ENCODE measurements at places on chromosomes 16 and 17.
A peak's percentile ranks its signal among the peaks of the same experiment; 100 is the strongest.

DNA sequence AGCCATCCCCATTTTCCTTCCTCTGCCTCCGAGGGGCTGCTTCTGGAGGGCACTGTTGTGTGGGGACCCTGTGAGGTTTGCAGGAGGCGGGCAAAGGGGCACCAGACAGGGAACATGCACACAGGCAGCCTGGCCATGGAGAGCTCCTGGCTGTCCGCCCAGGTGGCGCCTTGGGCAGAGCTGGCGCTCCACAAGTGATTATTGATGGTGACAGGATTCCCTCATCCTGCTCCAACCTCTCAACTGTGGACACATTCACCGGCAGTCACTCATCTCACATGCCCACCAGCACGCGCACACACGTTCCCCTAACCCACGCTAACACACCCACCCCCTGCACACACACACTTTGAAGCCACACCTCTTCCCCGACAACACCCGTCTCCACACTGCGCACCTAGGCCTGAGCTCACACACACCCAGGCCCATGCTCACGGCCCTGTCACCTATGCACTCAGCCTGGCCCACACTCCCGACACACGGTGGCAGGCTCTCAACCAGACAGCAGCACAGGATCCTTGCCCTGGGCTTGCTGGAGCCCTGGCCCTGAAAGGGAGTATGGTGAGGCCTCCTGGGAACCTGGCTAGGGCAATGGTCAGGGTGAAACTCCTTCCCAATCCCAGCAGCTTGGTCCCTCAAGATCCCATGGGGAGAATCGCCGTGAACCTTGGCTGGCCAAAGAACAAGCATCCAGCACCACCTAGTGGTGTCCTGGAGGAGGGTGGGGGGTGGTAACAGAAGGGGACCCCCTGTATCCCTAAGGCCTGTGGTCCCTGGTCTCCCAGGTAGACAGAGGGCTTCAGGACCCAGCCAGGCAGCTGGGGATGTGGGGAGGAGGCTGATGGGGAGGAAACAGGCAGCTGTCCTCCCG lies 3.6 kb downstream of the PNMT start:
- no peak for DNase-seq

DNA sequence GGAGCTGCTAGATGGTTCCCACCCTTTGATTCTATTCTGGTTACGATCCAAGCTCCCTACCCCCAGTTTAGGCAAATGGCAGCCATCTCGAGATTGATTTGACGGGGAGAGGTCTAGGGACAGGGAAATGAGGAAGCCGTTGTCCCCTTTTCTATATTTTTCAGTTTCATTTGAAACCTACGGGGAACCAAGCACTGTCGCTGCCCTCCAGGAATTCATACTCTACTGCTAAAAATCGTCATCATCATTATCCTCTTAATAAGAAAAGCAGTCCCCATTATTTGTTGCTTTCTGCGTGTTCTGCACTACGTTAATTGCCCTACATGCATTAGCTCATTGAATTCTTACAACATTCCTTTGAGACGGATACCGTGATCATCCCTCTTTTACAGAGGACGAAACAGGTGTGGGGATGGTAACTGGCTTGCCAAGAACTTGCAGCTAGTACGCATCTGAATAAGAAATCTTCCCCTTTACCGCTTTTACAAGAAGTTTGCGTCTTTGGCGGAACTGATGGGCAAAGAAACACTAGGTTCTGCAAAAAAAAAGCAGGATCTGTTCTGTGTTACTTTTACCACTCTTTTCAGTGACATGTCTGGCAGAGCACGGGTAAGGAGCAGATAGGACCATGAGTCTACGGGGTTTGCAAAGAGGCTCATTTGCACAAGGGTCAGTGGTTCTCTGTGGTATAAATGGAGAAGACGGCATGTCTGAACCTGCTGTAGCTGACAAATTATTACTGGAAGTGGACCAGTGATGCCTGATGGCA lies 1.1 kb downstream of the CCP110 start:
- DNase-seq = no peak

- DNase-seq = peak; percentile 63
Measured at GRCh38 chr16:25093208-25094061, 18.1 kb upstream of the LCMT1 start.

DNA sequence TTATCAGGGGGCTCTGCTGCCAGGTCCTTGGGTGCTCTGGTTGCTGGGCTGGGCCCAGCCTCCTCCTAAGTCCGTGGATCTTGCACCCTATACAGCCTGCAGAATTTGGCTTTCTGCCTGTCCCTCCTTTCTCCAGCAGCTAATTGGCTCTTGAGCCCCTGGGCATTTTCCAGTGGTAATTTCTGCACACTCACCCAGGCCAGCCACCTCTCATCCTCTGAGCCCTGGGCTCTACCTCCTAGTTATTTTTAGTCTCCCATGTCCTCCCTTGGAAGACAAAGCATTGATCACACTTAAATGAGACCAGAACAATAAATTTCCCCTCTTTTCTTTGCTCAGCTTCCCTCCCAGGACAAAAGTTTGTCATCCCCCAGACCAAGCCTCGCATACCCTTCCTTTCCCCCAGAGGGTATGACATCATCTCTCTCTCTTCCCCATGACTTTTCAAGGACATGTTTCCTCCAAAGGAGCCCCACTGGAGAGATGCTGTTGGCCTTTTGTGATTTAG lies 38.1 kb downstream of the C17orf75 start:
- DNase-seq = no peak

DNA sequence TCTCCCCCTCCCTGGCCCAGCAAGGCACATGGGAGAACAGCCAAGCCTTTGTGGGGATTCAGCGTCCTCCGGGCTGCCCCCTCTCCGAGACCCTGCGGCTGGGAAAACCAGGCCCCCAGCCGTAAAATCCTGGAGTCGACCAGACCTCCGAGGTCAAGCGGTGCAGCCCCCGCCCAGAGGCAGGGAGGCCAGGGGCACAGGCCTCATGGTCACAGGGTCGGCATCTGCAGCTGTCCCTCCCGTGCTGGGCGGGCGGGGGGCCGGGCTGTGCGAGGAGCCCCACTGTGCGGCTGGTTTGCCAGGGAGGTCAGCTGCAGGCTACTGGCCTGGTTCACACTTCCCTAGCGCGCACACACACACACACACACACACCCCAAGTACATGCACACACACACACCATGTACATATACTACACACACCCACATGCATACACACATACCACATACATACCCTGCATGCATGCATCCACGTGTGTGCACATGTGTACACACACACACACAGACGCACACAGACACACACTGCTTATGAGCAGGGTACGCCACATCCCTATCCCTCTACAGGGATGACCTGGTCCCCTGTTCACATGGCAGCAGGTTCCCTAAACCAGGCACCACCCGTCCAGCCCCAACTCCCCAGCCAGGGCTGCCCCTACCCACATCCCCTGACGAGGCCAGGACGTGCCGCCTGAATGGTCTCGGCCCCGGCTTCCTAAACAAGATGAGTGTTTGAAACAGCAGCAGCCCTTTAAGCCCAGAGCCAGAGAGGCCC lies 108.9 kb upstream of the CIBAR2 start:
- no peak for DNase-seq

- DNase-seq = no peak
Measured at GRCh38 chr16:1788095-1788707, 5.3 kb downstream of the IGFALS start.

- DNase-seq = no peak
Measured at GRCh38 chr16:87698676-87699199, 67.0 kb downstream of the KLHDC4 start.

DNA sequence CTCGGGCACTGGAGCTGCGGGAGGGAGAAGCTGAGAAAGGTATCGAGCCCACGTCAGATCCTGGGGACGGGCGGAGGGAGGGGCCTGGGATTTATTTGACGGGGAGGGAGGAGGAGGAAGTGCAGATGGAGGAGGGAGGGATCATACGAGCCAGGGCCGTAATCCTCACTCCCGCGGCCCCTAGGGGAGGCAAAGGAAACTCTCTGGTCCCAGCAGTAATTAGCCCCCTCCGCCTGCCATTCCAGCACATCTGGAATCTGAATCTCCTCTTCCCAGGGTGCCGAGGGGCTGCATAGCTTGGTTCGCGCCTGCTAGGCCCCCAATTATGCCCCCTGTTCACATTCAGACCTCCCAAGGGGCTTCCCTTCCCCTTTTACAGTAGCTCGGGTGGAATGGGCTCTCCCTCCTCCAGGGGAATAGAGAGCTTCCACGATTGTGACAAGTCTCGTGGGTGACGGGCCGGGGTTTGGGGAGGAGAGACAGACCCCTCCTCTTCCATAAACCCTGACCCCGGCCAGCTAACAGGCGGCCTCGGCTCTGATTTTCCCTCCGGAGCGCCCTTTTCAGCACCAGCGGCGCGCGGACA lies at the start of gene SEZ6L2:
Gene SEZ6L2 (minus strand): TSS at position 35 of the 586 bp plus-strand sequence. CDS start 531 bp downstream, outside the sequence.
- no peak for DNase-seq
